ENCODE measurements at places on chromosomes 1 and 21.

DNA sequence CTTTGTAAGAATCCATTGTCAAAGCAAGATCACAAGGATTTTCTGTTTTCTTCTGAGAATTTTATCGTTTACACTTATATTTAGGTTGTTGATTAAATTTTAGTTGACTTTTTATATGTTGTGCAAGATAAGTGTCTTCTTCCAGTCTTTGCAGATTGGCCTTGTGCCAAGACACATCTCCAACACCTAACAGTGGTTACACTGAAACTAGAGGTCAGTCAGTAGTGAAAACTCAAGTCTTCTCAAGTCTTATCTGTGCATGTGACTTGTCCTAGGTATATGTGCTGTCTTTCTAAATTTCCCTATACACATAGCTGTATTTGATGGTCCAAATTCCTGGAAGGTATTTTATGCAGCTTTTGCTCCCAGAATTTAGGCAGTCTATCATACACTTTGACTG lies 1183.2 kb upstream of the B3GALT2 start:
- DNase-seq, result no peak

DNA sequence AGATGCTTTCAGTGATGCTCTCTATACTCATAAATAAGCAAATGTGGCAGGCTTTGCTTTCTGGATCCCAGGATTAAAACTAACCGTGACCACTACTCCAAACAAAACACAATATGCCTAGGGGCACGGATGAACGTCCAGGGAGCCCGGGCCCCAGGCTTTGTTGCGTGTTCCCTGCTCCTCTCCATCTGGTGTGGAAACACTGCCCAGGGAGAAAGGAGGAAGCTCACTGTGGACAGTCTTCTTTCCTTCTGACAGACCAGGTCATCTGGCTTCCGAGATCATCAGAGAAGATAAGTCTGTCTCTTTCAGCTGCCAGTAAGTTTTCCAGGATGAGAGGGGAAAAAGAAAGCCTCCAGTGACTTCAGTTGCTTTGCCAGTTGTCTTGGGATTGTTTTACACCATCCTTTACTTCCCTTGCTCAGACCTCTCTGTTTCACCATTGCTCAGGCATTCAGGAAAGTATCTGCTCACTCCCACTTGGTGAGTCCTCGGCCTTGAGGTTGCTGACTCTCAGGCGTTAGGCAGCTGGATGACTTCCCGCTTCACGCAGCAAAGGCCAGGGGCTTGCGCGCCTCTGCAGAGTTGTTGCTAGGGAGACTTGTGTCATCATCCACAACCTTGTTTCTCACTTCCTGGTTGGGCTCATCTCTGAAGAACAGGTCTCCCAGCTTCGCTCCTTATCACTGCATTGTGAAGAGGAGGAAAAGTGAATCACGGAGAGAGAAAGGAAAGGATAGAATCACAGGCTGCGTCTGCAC lies 20.6 kb upstream of the PGD start:
- DNase-seq, result no peak

- DNase-seq, result no peak
These were observed 1.0 kb downstream of the TMEM59 start for GRCh38 chr1:54051933-54052430.

DNA sequence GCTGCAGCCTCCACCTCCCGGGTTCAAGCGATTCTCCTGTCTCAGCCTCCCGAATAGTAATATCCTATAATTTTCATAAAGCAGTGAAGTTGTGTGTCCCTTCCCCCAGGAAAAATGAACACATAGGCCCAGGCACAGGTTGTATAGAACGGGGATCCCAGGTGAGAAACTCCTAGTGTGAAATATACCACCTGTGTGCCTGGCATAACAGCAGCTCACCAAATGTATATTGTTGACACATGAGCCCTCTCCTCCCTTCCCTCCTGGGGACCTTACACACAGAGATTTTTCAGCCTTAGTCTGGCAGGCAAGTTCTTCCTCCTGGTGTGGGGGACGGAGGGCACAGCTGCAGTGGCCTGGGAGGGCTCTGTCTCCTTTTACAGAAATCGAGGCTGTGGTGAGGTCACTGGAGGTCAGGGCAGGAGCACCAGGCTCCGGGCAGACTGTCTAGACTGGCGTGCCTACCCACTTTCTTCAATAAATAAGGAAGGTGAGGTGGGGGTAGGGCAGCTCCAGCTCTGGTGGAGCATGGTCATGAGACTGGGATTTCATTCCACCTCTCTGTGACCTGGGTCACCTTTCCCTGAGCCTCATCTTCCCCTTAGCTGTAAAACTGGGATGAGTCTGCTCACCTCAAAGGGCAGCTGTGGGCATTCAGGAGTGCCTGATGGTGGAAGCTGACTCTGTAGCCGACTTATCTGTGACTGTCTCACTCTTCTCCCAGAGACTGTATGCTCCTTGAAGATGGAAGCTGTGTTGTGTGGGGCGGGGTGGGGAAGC lies 14.3 kb downstream of the RCC1 start:
- DNase-seq, result no peak

- DNase-seq, result no peak
These were observed 102.8 kb downstream of the RHOU start for GRCh38 chr1:228837817-228838716.

DNA sequence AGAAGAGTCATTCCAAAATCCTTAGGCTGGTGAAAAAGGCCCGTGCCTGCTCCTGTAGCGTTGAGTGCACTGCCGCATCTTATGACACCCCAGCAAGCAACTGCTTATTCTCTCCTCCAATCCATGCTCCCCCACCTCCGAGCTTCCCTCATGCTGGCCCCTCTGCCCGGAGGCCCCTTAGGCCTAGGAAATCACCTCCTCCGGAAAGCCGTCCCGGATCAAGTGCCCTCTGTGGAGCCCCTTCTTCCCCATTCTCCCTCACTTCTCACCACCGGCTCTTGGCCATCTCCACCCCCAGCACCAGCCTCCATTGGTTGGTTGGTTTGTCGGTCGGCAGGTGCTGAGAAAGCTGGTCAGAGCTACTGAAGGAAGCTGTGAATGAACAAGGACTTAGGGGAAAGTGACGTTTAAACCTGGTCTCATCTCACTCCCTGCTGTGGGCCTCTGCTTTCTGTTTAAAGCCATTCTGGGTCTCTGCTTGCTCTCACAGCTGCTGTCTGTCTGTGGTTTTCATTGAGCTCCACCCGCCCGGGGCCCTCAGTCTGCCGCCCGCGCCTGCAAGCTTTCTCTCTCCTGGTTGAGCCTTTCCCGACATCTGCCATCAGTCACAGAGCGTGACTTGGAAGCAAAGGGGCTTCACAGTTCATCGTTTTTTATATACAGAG lies 122.2 kb downstream of the KCNN3 start:
- no peak for DNase-seq

Data from central memory CD8-positive, alpha-beta T cell (primary cell).